Suprapubic skin (tissue), 4 donors: ENCODE measurements at places on chromosomes 3 and 15. TPM values are rescaled to one million over a fixed set of nuclear protein-coding genes. Genes with fewer than 3 reads are reported as not detected.

- no peak for DNase-seq
Observed at GRCh38 chr3:119359476-119360326, 65.5 kb downstream of the ARHGAP31 start.

C3orf20 gene
- total RNA-seq: not detected

GNAT1 gene
- not detected for total RNA-seq

NDUFB5 gene
- total RNA-seq: 71.0 TPM

PLA2G4D gene
- total RNA-seq: 23.6 TPM
